ENCODE measurements at places on chromosomes 2 and 18. TPM values are rescaled to one million over a fixed set of nuclear protein-coding genes. Genes with fewer than 3 reads are reported as not detected.

The DPYSL5 gene
- total RNA-seq: 7.5 TPM

The C2orf72 gene
- 5.3 TPM for total RNA-seq

The MDH1B gene
- 1.7 TPM for total RNA-seq

The POTEE gene
- 0.04 TPM for total RNA-seq

The GRB14 gene
- 4.6 TPM for total RNA-seq

The DQX1 gene
- 0.20 TPM for total RNA-seq

The PDE11A gene
- 0.44 TPM for total RNA-seq

The RAX gene
- not detected for total RNA-seq

The GCKR gene
- 0.41 TPM for total RNA-seq
